ENCODE measurements at places on chromosomes 12 and 14.

- H3K36me3 ChIP-seq: no peaks in the 10 kb centered on the region
- H3K4me1 ChIP-seq: no peaks in the 10 kb centered on the region
- H3K27me3 ChIP-seq: peaks cover 13% of the 10 kb centered on the region
- H3K4me3 ChIP-seq: no peak overlapping the region
- no peak overlapping the region for H3K27ac ChIP-seq
Measured at GRCh38 chr14:49418789-49419188, 167.4 kb downstream of the RPS29 start.

DNA sequence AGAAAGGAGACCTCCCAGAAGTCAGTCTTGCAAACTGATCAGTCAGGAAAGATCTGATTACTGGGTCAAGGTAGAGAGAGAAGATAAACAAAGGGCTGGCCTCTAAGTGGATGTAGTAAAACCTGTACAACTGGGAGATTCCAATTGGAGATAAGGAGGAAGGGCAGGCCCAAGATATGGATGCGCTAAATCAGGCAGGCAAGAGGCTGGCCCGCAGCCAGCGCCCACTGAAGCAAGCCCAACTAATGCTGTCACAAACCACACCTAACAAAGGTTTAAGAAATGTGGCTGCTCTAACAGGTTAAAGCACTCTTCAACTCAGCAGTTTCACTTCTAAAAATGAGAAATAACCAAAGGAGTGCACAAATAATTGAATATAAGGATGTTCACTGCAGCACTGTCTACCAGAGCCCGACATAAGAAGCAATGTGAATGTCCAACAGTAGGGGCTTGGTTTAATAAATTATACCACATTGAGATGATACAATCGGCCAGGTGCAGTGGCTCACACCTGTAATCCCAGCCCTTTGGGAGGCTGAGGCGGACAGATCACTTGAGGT, 4.7 kb downstream of the GLTP start:
- peaks cover 44% of the 10 kb centered on the region for H3K4me1 ChIP-seq
- no peak overlapping the region for H3K27ac ChIP-seq
- no peaks in the 10 kb centered on the region for H3K27me3 ChIP-seq
- H3K36me3 ChIP-seq: peaks cover 6% of the 10 kb centered on the region
- DNase-seq: no peak

- no peak for DNase-seq
- H3K4me1 ChIP-seq: peaks cover 7% of the 10 kb centered on the region
- no peak overlapping the region for H3K4me3 ChIP-seq
- peaks cover 44% of the 10 kb centered on the region for H3K27me3 ChIP-seq
- no peak overlapping the region for H3K27ac ChIP-seq
Measured at GRCh38 chr12:10158406-10158805, 13.5 kb downstream of the OLR1 start.

GRCh38 chr14:71952381-71953363, 20.4 kb downstream of the RGS6 start:
- H3K4me3 ChIP-seq: no peak overlapping the region
- no peaks in the 10 kb centered on the region for H3K36me3 ChIP-seq
- no peak for DNase-seq
- H3K4me1 ChIP-seq: no peaks in the 10 kb centered on the region

- DNase-seq: no peak
- no peaks in the 10 kb centered on the region for H3K36me3 ChIP-seq
- H3K4me1 ChIP-seq: no peaks in the 10 kb centered on the region
- H3K27me3 ChIP-seq: no peaks in the 10 kb centered on the region
- H3K4me3 ChIP-seq: no peak overlapping the region
- no peak overlapping the region for H3K27ac ChIP-seq
Measured at GRCh38 chr12:128388461-128389000, 121.6 kb downstream of the TMEM132C start.

Data from activated CD4-positive, alpha-beta T cell treated with anti-CD3 and anti-CD28 coated beads, Interleukin-2, amount 10 ng/mL, durations not matched to agents 7 days and 5 days (primary cell).